ENCODE measurements at places on chromosomes 13 and 19.

DNA sequence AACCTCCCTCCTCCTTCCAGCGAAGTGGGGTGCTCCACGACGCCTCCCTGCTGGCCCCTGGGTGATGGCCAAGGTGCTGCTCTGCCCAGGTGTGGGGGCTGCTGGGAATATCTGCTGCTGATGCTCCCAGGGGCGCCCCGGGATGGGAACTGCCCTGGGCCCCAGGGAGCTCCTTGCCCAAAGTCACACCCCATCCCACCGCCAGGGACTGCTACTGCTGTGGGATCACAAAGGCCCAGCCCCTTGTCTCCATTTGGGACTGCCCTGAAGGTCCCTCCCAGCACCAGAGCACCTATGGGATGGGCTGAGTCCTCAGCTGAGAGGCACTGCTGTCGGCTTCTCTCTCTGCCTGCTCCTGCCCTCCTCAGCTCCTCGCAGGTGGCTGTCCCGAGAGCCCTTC lies 19.0 kb downstream of the CHST8 start:
- no peak for DNase-seq

GRCh38 chr13:38944219-38944618 lies 46.4 kb downstream of the STOML3 start:
- no peak for DNase-seq

DNA sequence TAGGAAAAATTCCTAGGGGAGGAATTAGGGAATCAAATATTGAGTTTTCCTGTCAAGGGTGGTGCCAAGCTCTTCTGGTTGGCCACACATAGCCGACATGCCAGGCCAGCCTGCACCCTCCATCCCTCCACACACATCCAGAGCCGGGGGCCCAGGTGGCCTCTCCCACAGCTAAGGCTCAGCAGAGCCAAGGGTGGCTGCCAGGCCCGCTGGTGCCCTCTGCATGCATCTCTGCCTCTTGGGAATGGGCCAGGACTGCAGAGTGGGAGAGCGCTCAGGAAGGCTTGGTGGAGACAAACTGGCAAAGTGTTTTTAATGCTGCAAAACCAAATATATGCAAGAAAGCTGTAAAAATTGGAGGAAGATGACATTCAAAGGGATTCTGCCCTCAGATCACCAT lies 42.7 kb upstream of the GAS6 start:
- DNase-seq: no peak

GRCh38 chr13:48068036-48068435 lies 26.9 kb downstream of the MED4 start:
- DNase-seq: no peak

DNA sequence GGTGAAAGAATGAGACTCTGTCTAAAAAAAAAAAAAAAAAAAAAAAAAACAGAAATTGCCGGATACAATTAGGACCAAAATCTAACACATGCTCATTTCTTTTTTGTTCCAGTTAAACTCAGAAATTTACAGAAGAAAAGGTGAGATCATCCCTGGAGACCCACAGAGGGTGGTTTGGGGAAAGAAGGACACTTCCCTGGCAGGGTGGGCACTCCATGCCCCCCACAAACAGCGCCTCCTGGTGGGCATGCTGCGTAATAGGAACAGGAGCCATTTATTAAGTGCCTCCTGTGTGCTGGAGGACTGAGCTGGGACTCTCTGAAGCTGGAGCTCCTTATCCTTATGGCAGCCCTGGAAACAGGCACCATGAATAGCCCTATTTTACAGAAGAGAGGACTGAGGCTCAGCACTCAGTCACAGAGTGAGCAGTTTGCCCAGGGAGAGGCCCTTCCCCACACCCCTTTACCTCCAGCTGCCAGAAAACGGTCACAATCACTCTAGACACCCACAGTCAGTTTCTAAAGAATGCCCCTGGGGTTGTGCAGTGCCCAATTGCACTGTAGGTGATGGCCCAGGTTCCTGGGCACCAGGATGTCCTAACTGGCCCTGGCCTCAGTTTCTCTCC lies 10.1 kb downstream of the C19orf38 start:
- DNase-seq: no peak

- DNase-seq: no peak
These were observed 5.5 kb downstream of the SIN3B start for GRCh38 chr19:16834747-16835146.

DNA sequence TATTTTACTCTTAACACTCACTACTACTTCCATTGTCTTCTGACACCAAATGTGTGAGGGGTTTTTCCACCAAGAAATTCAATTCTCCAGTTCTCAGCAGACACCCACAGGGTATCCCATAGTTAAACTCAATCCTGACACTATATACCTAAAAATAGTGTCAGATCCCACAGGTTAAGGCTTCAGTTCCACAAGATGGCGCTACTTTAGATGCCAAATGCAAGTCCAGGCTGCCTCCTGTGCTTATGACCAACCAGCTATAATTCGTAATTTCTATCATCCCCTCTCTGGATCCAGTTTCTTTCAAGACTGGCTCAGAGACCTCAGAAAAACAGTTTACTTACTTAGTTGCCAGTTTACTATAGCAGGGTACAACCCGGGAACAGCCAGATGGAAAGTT lies 1146.2 kb upstream of the SPRY2 start:
- DNase-seq: no peak

DNA sequence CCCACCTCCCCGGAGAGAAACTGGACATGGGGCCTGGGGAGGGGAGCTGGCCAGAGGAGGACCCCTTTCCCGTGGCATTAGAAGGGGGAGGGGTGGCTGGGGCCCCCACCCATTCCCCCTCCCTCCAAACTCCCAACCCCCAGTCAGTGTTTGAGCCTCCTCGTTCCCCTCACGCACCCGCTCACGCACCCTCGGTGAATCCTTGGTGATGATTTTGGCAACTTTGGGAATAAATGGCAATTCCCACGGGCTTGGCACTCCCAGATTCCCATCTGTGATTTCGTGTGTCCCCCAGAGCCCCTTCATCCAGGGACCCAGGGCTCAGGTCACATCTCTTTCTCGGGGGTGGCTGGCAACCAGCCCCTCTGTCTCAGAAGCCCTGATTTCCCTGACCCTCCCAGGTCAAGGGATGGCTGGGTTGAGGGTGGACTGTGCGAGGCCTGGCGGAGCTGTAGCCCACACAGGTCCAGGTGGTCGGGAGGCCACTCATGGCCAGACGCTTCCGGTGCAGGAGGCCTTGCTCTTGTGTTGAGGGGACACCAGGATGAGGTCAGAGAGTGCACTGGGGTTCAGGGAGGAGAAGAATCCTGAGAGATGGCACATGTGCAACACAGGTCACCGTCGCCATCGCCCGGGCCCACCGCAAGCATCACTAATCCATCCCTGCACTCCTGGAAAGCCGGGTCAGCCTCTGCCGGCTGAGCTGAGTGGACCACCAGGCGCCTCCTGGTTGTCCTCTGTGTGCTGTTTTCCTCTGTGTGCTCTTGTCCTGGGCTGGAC lies 20.7 kb downstream of the EPN1 start:
- no peak for DNase-seq

- no peak for DNase-seq
These were observed 373.0 kb downstream of the FGF14 start for GRCh38 chr13:102028868-102029267.

- DNase-seq: no peak
These were observed 2.4 kb upstream of the CHAMP1 start for GRCh38 chr13:114311908-114312307.

DNA sequence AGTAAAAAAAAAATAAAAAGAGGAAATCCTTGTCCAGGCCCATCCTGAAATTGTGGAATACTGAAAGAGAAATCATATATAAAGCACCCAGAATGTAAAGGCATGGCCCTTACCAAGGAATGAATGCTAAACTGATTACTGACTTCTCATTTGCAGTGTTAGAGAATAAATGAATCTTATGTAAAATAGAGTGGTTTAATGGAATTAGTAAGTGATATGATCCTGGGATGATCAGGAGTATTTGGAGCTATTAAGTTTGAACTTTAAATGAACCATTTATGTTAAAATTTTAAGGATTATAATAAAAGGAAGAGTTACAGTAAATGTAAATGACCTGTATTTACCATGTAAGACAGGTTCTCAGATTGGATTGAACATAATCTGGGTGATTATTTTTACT lies 75.4 kb downstream of the PDS5B start:
- DNase-seq: no peak

DNA sequence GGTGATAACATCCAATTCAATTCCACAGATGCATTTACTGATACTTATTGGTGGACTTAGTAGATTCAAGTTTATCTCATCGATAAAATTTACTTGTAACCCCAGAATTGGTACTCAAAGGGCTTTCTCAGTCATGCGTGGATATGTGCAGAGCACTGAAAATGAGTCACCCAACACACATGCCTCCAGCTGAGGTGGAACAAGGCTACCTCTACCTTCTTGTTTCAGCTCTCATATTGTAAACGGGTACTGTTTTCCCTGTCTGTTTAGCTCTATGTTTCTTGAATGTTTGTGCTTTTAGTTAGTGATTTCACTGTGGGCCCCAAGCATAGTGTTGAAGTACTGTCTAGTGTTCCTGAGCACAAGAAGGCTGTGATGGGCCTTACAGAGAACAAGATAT lies 1.5 kb downstream of the LRRC63 start:
- DNase-seq: no peak

- DNase-seq: no peak
These were observed 176.6 kb downstream of the LMO7 start for GRCh38 chr13:75812751-75813181.

DNA sequence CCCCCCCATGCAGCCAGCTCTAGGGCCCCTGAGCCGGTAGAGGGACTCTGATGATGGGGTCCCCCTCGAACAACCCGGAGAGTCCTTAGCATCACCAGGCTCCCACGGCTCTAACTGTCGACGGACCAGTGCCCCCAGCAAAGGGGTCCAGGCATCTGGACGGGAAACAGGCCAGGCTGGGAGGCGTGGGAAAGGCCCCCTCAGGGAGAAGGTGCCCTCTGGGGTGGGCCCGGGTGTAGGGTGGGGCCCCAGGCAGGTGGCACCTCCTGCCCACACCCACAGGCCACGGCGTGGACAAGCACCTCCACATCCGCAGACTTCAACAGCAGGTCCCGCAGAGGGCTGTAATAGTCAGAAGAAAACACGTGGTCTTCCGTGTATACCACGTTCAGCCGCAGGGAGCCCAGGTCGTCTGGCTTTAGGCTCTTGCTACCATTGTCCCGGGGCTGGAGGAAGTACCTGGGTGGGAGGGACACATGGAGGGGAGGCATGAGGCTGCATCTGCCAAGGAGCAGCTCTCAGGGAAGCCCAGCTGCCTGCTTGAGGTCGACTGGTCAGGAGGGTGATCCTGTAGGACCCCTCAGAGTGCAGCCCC lies 44.7 kb upstream of the C13orf46 start:
- DNase-seq: no peak

DNA sequence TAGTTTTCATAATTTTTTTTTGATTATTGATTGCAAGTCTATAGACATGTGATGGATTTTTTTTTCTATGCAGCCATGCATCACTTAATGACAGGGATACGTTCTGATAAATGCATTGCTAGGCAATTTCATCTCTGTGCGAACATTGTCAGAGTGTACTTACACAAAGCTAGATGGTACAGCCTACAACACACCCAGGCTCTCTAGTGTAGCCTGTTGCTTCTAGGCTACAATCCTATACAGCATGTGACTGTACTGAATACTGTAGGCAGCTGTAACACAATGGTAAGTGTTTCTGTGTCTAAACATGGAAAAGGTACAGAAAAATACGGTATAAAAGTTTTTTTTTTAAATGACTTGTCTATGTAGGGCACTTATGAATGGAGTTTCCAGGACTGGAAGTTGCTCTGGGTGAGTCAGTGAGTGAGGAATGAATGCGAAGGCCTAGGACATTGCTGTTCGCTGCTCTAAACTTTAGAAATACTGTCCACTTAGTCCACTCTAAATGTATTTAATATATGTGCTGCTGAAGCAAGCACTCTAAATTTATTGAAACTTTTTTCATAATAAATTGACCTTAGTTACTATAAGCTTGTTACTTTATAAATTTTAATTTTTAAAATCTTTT lies 20.3 kb downstream of the SPATA13 start:
- no peak for DNase-seq

DNA sequence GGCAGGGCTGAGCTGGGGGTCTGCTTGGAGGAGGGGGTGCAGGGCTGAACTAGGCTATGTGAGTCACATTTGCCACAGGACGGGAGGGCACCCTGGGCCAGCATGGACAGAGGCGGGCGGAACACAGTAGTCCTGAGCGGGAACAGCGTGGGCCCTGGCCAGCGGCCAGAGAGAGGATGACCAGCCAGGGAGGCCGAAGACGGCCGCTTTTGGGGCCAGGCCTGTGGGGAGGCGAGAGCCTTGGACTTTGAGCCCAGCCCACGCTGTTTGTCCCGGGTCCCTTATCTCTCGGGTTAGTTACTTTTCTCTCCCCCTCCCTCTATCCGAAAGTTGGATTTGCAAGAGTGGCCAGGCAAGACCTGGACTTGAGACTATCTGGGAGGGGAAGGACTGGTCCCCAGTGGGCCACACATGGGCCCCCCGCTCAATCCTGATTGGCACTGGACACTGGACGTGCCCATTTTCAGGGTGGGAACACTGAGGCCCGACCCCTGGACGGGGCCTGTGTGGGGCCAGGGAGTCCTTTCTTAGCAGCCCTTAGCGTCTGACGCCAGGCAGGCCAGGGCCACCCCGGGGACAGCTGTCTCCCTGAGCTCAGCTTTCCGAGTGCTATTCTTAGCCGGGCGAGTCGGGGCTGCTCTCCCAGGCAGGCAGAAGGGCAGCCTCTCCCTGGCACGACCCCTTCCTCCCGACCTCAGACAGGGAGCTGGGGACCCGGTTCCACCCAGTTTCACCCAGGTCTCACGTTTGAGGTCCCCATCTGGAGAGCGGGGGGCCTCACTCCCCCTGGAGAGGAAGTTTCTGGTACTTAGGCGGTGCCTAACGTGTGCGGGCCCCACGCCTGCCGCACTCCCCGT lies 833 bp downstream of the GAMT start:
- no peak for DNase-seq

DNA sequence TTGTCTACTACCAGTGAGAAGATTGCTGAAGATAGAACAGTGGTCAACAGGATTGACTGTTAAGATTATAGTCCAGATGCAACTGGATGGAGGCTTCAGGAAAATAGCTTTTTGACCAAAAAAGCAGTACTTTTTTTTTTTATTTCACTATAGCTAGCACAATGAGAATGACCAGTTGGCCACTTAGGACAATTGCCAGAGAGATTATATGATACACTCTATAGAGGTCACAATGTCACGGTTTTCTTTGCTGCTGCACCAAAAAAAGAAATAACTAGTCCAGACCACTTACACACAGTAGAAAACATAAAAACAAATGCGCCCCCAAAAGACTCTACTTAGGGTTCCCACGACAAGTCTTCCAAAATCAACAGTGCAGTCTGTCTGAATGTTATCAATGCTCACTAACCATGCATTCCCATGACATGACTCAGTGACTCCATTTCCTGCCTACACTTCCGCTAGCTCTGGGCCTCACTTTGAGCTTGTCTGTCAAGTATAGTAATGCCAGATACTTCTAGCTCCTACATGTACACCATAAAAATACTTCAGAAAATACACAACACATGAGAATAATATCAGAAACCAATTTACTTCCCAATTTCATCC lies 209.1 kb upstream of the STARD13 start:
- DNase-seq: no peak

All from GM19239 (cell line).